CD4-positive, alpha-beta T cell treated with Interleukin-4 for 1 hour (primary cell): ENCODE measurements at places on chromosomes 2 and 18.

GRCh38 chr2:64114912-64115277 is 29.3 kb downstream of the PELI1 start:
- no peak for DNase-seq

- DNase-seq: no peak
Measured at GRCh38 chr2:39099870-39100728, 20.8 kb downstream of the SOS1 start.

GRCh38 chr18:76346490-76347130 is 148.4 kb downstream of the ZNF516 start:
- DNase-seq: no peak

DNA sequence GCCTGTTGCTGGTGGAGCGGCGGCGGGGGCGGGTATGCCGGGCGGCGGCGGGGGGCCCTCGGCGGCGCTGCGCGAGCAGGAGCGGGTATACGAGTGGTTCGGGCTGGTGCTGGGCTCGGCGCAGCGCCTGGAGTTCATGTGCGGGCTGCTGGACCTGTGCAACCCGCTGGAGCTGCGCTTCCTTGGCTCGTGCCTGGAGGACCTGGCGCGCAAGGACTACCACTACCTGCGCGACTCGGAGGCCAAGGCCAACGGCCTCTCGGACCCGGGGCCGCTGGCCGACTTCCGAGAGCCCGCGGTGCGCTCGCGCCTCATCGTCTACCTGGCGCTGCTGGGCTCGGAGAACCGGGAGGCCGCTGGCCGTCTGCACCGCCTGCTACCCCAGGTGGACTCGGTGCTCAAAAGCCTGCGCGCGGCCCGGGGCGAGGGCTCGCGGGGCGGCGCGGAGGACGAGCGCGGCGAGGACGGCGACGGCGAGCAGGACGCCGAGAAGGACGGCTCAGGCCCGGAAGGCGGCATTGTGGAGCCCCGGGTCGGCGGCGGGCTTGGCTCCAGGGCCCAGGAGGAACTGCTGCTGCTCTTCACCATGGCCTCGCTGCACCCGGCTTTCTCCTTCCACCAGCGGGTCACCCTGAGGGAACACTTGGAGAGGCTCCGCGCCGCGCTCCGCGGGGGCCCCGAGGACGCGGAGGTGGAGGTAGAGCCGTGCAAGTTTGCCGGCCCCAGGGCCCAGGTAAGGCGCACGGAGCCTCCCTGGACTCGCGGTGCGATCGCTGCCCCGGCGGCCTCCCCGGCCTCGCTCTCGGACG is 1.0 kb downstream of the ZCCHC2 start:
- peak; percentile 47 for DNase-seq

GRCh38 chr2:138440759-138441158 is 60.8 kb upstream of the SPOPL start:
- DNase-seq: no peak

- no peak for DNase-seq
Measured at GRCh38 chr18:65215865-65216466, 534.8 kb upstream of the CDH7 start.

GRCh38 chr2:172348555-172349288 is 78.7 kb upstream of the ITGA6 start:
- DNase-seq: no peak

- DNase-seq: no peak
Measured at GRCh38 chr18:62345909-62346308, 20.8 kb downstream of the TNFRSF11A start.
